ENCODE measurements at places on chromosomes 7 and 10.

DNA sequence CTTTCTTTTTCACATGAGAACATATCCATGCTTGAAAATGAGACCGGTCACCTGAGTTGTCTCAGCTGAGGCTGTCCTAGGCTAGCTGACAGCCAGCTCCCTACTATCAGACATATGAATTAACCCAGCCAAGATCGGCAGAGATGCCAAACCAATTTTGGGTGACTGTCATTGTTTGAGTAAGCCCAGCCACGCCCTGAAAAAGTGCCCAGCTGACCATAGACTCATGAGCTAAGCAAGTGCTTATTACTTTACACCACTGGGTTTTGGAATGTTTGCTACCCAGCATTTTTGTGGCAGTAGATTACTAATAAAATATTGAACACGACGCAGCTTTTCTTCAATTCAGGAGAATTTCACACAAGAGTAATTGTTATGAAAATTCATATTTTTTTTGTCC, 265.2 kb upstream of the LYZL1 start:
- no peak for DNase-seq

- peak; percentile 84 for DNase-seq
Observed at GRCh38 chr7:38232502-38233366, 40.7 kb downstream of the TARP start.

DNA sequence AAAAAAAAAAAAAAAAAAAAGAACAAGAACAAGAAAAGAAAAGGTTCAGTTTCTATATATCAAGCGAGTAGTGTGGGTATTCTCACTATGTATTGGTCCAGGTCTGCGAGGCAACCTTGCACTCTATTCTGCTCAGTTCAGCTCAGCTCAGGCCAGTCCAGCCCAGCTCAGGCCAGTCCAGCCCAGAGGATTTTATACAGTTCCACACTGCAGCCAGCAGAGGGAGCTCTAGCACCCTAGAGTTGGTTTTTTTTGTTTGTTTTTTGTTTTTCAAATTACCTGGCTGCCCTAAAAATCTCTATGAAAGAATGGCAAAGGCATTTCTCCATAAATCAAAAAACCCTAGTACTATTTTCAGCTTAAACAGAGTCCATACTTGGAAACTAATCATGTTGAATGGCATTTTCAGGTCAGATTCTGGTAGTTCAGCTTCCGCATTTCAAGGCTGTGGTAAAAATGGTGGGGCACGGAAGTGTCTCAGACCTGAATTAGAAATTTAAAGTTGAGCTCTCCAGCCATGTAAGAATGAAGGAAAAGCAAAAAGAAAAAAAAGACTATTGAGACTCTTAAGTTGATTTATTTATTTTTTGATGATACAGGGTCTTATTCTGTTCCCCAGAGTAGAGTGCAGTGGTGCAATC, 55.2 kb upstream of the GSDME start:
- DNase-seq = peak; percentile 14

DNA sequence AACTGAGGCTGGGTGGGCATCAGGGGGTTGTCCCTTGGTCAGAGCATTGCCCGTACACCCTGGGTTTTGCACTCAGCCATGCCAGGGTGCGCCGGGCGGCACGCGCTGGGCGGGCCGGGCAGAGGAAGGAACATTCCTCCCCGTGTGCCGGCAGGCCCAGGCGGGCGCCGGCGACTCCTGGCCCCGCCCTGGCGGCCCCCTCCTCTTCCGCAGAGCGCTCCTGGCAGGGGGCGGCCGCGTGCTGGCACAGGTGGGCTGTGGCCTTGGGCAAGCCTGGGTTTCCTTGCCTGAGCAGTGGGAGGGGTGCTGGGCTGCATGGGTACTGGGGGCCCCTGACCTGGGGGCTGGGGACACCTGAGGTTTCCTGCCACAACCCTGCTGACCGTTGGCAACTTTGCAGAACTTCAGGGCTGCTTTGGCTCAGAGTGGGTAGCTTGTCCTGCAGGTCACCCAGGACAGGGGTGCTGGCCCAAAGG, 3.9 kb downstream of the LFNG start:
- no peak for DNase-seq

DNA sequence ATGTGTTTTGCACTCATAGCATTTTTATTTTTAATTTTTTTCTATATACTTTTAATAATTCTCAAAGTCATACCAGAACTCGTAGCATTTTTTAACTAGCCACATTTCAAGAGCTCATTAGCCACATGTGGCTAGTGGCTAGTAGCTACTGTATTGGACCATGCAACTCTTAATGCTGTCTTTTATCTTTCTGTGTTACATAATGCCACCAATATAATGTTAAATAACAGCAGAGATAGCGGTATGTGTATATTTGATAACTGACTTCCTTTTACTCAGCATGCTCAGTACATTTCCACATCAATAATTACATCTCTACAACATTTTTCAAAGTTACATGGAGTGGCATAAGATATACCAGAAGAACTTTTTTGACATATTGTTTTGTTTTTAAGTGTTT, 91.4 kb downstream of the CDK13 start:
- DNase-seq = no peak

DNA sequence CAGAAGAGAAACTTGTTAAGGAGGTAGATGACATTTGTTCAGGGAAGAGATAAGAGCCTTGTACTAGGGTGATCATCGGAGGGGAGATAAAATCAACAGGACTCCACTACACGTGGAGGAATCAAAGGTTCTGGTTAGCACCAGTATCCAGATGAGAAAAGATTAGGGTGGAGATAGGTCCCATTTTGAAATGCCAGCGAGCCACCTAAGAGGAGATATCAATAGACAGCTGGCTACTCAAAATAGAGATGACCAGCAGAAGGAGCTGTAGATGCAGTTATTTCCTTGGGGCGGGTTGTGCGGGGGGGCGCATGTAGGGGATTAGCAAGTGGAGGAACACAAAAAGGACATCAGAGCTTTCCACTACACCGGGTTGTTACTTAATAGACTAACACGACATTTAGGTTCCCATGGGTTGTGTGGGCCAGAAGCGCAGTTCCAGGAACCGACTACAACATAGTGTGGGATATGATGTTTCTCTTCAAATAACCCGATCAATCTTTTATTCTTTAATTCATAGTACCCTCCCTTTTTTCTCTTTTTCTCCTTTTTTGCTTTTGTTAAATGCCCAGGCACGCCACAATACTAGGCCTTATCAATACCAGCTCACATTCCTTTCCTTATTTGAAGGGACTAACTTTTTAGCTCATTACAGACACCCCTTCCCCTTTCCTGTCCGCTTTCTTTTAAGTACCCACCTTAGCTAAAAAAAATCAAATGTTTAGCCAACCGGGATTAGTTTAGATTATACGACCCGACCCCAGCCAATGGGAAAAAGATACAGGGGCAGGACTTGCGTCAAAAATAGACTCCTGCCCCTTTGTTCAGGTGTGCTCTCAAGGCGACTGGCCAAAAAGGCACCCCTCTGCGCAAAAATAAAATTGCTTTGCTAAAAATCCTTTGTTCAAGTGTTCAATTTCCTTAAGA, 2.0 kb upstream of the KIF11 start:
- DNase-seq = no peak

- DNase-seq = no peak
Observed at GRCh38 chr7:90749774-90750173, 153.7 kb downstream of the CDK14 start.

- DNase-seq = no peak
Observed at GRCh38 chr10:101766753-101767599, 8.9 kb downstream of the FGF8 start.

DNA sequence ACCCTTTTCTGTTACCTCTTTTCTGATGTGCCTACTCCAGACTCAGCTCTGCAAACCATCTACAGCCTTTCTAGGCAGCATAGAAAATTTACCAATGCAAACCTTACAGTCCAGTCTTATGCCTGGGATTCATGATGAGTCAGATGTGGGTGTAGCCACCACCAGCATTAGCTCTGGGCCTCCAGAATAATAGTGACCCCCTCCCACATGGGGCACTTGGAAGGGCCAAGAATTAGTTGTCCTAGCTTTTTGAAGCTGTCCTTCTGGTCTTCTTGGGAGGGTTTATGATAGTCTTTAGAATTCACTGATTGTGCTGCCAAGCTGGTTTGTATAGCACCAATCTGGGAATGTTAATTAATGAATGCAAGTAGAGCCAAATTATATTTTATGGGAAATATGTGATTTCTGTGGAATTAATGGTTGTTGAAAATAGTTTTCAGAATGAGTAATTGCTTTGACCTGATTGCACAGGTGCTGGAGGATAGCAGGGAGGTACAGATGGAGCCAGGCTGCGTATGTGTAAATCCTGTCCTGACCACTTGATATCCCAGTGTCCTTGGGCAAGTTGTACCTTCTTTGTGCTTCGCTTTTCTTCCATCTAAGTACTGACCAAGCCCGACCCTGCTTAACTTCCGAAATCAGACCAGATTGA, 94.8 kb downstream of the CPED1 start:
- DNase-seq = no peak

GRCh38 chr10:44913350-44914081, 2.4 kb downstream of the TMEM72 start:
- DNase-seq = no peak

DNA sequence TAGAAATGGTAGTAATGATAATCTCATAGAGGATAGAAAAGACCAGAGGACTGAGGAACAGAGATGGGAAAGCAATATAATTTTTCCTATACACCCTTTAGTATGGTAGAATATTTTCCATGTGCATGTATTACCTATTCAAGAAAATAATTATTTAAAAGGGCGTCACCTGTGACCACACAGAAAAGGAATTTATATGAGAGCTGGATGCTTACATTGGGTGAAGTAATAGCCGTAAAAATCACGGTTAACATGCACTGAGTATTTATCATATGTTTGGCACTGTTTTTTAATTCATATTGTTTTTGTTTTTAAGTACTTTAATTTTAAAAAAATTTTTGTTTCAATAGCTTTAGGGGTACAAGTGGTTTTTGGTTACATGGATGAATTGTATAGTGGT, 195.1 kb downstream of the IPMK start:
- no peak for DNase-seq

DNA sequence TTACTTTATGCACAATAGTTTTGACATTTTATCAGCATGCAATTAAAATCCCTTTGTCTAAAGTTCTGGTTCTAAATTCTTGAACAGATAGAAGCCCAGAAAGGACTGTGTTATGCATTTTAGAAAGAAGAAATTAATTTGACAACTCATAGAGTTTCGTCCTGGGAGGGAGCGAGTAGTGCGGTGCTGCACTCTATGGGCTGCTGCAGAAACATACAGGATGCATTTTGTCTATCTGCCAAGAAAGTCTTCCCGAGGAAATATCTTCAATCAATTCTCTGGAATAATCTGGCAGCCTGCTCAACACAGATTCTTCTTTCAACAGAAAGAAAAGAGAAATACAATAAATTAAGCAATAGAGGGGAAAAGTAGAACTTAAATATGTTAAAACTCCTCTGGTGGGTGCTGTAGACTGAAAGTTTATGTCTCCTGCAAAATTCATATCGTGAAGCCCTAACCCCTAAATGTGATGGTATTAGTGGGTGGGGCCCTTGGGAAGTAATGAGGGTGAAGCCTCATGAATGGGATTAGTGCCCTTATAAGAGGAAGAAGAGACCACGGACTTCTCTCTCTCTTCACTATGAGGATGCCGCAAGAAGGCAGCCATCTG, 39.0 kb upstream of the IFRD1 start:
- no peak for DNase-seq

- DNase-seq = no peak
Observed at GRCh38 chr7:108054537-108054936, 51.6 kb upstream of the LAMB1 start.

- no peak for DNase-seq
Observed at GRCh38 chr7:133688483-133689239, 435.8 kb downstream of the EXOC4 start.

- DNase-seq = no peak
Observed at GRCh38 chr7:79822620-79823240, 311.9 kb upstream of the GNAI1 start.

- no peak for DNase-seq
Observed at GRCh38 chr10:114279901-114280644, 41.0 kb downstream of the VWA2 start.

- DNase-seq = no peak
Observed at GRCh38 chr10:6987536-6987945, 407.5 kb upstream of the PRKCQ start.

DNA sequence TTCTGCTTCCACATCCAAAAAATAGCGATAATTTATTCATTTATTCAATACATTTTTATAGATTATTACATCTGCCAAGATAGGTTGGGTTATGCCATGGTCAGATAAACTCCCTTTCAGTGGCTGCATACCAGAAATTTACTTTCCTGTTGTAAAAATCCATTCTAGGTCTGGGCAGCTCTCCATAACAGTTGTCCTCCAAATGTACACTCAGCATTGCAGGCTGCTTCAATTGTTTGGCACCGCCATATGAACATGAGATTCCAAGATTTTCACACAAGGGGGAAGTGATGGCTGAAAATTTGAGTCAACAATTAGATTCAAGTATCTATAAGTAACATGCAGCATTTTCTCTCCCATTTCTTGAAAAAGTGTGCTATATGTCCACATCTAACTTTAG, 568.7 kb downstream of the ETV1 start:
- DNase-seq = no peak

GRCh38 chr10:130771491-130771946, 540.0 kb downstream of the TCERG1L start:
- DNase-seq = no peak

DNA sequence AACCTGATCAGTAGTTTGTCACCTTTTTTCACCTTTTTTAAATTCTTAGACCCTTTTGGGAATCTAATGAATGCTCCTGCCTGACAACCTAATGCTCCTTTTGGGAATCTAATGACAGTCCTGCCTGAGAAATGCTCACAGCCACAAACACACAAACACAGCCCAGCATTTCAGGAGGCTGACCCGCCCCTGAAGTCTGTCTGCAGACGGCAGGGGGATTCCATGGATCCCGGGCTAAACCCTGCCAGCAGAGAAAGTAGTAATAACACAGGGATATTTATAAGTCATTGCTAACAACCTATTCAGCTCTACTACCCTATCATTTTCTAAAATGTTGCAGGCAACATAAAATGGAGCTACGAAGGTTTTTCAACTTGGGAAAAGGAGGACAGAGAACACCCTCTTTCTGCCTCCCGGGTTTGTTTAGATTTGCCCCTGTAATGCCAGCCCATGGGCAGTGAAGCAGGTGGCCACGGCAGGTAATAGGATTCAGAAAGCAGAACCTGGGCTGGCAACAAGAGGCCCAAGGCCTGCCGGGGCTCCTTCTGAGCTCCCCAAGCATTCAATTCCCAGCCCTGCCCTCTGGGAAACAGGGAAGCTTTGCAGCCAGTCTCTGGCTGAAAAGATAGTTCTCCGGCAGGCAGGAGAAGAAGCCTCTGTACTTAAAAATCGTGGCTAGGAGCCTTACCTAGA, 65.2 kb downstream of the CREB3L2 start:
- no peak for DNase-seq

GRCh38 chr7:27619492-27619891, 43.2 kb downstream of the HIBADH start:
- DNase-seq = no peak

All from central memory CD4-positive, alpha-beta T cell (primary cell).